ENCODE measurements at places on chromosomes 6 and 20. TPM values are rescaled to one million over a fixed set of nuclear protein-coding genes. Genes with fewer than 3 reads are reported as not detected.

KHDRBS2 gene
- not detected for total RNA-seq

RAMACL gene
- total RNA-seq = 4.0 TPM

MMP24 gene
- total RNA-seq = 0.32 TPM

RFX6 gene
- total RNA-seq = not detected

TRIM40 gene
- not detected for total RNA-seq

WFDC10B gene
- not detected for total RNA-seq

VGLL2 gene
- total RNA-seq = not detected

PPIL6 gene
- 0.33 TPM for total RNA-seq

CALHM5 gene
- 6.6 TPM for total RNA-seq

CFAP61 gene
- total RNA-seq = not detected

COL19A1 gene
- not detected for total RNA-seq

DNA sequence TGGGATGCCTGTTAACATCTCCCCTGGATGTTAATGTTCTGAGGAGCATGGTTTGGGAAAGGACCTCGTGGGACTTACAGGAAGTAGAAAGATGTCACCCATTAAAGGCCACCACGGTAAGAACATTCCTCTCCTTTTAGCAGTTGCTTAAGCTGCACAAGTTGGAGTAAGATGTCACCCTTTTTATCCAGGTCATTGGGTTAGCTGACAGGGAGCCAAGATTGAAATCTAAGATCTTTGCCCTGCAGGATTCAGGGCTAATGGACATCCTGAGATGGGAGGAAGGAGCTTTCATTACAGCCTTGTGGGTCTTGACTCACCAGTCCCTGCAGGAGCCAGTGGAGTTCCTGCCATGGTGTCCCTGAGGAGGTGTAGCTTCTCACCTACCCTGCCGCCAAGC is 22.1 kb downstream of the PABPC1L start:
- no peak for DNase-seq

DNA sequence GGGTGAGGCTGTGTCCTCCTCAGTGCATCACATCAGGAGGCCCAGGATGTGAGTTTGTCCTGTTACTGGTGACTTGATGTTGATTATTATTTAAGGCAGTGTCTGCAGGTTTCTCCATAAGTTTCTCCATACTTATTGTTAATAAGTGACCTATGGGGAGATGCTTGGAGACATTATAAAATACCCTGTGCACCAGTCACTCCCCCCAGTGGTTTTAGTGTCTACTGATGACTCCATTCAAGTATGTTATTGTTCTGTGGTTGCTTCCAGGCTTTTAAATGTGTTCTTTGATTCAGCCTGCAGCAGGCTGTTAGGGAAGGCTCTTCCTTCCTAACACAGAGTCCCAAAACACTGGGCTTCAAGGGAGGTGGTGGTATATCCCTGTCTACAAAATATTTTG is 14.6 kb upstream of the CST3 start:
- DNase-seq = no peak

GRCh38 chr6:52102405-52102804 is 15.0 kb upstream of the PKHD1 start:
- no peak for DNase-seq

DNA sequence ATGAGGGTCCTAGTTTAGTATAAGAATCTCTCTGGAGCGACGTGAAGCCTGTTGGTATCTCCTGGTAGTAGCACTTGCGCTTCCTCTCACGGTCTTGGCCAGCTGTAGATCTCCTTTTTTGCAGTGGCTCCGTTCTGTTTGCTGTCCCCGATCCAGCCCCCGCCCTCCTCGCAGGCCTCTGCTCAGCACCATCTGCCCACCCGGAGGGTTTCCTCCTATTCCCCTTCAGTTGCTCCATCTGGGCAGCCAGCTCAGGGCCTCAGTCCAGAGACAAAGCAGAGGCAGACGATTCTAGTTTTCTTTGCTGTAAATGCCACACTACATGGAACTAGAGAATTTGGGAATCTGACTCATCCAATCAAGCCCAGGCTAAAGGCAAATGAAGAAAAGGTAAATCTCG is 126.6 kb downstream of the TIAM2 start:
- DNase-seq = no peak

DNA sequence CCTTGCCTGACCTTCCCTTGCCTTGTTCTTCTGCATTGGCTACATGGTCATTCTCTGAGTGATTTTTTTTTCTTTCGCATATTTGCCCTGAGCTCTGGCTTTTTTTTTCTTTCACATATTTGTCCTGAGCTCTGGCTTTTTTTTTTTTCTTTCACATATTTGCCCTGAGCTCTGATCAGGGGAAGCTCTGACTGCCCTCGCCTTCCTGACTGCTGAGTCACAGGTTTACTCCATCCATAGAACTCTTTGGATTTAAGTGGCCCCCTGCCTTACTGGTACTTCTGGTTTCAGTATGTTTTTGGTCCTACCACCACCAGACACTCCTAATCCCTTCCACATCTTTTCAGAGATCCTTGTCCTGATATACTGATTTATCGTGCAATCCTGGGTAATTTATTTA is 201.1 kb downstream of the OGFRL1 start:
- DNase-seq = peak; percentile 90

- DNase-seq = peak; percentile 67
Observed at GRCh38 chr6:36676141-36677058, 2.1 kb upstream of the CDKN1A start.

DNA sequence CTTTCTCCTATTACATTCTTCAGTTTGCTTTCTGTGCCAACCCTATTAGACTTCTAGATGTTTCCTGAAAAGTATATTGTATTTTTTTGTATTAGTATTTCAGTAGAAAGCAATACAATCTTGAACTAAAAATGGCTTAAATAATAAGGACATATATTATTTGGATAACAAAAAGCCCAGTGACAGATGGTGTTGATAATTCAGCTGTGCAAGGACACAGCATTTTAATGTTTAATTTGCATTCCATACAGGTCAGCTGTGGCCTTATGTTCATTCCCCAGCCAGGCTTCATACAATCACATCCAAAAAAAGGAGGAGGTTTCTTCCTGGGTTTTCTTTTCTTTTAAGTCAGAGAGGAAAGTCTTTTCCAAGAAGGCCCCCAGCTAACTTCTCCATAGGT is 236.9 kb downstream of the CD109 start:
- DNase-seq = no peak

DNA sequence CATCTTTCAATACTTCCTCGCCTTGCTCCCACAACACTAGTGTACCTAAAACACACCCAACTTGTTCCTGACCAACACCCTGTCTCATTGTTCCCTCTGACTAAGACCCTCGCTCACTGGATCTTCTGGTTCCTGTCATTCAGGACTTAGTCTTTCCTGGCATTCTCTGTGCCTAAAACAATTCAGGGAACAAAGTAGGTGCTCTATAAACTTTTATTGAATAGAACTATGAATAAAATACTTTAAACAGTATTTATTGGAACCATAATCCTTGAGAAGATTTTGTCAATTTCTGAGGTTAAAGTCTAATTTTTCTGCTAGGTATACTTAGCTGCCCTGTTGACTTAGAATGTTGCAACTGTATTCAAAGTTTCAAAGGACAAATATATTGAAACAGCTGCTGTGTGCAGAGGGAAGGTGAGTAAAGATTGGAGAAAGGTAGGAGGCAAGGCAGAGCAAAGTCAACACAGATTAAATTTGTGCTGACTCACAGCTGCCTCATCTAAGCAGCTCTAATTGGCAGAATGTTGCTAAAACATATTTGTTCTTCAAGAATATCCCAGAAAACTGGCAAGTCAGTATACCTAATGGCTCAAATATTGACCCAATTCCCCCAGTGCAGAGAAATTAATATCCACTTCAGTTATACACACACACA is 37.6 kb downstream of the GSTA2 start:
- DNase-seq = no peak

GRCh38 chr20:56994006-56994405 is 272.4 kb downstream of the BMP7 start:
- DNase-seq = no peak

GRCh38 chr6:40672087-40672486 is 84.9 kb upstream of the LRFN2 start:
- no peak for DNase-seq

DNA sequence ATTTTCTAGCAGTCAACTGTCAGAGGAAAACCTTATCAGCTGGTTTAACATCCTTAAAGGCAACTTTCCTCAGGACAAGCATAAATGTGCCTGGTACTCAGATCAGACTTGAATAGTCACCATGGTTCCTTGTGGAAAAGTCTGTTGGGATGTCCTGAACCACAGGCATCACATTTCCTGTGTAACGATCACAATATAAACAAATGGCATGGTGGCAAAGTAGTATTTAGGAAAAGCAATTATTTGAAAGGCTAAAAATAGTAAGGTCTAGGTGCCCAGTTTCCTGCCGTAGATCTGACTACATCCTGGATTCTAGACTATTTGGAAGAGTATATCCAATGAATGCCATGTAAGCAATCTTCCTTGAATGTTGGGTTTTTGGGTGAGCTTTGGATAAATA is 271.9 kb upstream of the AGPAT4 start:
- DNase-seq = no peak

- DNase-seq = no peak
Observed at GRCh38 chr20:42483730-42484303, 705.9 kb downstream of the PTPRT start.

DNA sequence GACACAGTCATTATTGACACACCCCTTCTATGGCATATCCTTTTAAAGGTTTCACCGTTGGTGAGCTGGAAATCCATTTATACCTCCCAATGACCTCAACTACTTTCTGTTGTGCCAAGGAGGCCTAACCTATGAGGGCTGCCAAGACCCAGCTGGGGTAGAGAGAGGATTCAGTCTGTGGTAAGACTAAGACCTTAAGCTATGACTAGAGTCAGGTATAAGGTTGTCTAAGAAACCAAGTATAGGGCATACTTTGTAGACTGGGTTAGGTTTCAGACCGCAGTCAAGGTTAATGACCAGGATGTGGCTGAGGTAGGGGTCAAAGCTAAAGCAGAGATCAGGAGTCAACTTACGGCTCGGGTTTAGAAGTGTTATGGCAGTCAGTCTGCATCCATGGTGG is 641.2 kb upstream of the CHD6 start:
- DNase-seq = no peak

GRCh38 chr6:111399626-111400025 is 83.4 kb downstream of the REV3L start:
- DNase-seq = no peak

DNA sequence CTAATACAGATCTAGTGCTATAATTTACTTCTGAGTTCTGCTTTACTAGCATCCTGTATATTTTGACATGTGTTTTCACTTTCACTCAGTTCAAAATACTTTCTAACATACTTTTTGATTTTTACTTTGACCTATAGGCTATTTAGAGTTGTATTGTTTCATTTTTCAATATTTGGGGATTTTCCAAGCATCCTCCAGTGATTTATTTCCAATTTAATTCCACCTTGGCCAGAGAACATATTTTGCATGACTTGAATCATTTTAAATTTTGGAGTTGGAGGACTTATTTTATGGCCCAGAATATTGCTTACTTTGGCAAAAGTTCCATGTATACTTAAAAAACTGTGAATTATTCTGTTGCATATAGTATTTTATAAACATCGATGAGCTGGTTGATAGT is 1215.6 kb upstream of the MAP3K7 start:
- no peak for DNase-seq

GRCh38 chr6:150635906-150636514 is 36.3 kb downstream of the PLEKHG1 start:
- no peak for DNase-seq

- DNase-seq = no peak
Observed at GRCh38 chr20:16014436-16014835, 558.8 kb downstream of the KIF16B start.

DNA sequence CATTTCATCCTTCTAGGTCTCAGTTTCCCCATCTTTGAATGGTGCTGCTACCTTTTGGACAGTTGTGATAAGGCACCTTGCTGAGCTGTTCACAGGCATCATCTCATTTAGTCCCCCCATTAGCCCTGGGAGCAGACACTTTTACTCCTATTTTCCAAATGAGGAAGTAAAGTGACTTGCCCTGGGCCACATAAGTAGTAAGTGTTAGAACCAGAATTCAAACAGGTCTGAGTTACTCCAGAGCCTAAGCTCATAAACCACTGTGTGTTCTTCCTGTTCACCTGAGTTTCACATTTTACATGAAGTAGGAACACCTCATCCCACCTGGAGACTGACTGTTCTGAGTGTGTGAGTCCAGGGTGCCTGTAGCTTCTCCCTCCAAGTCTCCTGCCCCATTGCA is 43.5 kb upstream of the EPB41L1 start:
- DNase-seq = no peak

GRCh38 chr6:168711666-168712300 is 270.8 kb downstream of the SMOC2 start:
- no peak for DNase-seq

- DNase-seq = no peak
Observed at GRCh38 chr6:145904868-145905267, 59.3 kb downstream of the SHPRH start.

DNA sequence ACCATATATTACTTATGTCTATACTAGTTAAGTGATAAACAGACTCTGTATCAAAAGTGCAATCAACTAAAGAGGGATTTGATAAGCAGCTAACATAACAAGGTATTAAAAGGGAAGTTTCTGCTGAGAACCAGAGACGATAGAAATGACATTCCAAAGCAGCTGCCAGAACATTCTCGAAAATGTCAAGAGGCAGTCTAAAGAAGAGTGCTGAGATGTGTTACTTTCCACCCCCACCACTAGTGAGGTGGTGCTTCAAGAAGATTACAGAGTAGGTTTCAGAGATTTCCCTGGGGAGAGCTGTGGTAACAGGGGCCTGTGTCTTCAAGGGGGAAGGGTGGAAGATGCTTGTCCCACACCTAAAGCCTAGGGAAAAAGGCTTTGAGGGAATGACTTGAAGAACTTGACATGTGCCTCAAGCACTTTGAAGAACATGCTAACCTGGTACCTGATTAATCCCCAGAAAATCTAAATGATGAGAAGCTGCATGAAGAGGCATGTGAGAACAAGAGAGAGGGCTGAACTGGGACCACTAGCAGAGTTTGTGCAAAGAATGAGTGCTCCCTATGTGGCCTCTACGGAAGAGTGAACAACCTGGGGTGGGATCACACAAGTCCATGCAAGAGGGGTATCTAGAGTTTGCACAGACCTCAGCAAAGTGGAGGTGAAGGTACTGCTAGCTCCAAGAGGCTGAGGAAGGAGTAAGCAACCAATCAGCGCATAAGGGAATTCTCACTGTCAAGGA is 5.0 kb downstream of the FAM184A start:
- no peak for DNase-seq

DNA sequence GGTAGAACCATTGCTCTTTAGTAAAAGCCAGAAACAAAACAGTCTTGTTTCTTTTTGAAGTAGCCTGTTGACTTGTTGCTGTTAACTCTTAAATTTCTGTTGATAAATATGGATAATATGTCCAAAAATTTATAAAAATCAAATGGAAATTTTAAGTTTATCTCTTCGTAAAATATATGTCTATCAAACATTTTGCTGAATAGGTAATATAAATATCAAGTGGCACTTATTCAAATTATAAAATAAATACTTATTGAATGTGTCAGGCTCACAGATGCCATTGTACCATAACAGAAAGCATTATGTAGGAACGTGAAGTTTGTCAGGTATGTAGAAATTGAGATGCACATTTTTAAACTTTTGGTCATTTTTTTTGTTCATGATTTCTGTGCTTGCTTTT is 216.5 kb downstream of the ARID1B start:
- no peak for DNase-seq

All from endothelial cell of umbilical vein (primary cell).